Stimulated activated CD4-positive, alpha-beta T cell treated with anti-CD3 and anti-CD28 coated beads, Interleukin-1b, Interleukin-23, amount 100 ng/mL, for 4 hours (primary cell): ENCODE measurements at places on chromosomes 5 and 9.

GRCh38 chr9:463455-464171 lies 248.9 kb downstream of the DOCK8 start:
- DNase-seq: no peak

GRCh38 chr9:70121818-70122436 lies 78.3 kb downstream of the MAMDC2 start:
- DNase-seq: no peak

DNA sequence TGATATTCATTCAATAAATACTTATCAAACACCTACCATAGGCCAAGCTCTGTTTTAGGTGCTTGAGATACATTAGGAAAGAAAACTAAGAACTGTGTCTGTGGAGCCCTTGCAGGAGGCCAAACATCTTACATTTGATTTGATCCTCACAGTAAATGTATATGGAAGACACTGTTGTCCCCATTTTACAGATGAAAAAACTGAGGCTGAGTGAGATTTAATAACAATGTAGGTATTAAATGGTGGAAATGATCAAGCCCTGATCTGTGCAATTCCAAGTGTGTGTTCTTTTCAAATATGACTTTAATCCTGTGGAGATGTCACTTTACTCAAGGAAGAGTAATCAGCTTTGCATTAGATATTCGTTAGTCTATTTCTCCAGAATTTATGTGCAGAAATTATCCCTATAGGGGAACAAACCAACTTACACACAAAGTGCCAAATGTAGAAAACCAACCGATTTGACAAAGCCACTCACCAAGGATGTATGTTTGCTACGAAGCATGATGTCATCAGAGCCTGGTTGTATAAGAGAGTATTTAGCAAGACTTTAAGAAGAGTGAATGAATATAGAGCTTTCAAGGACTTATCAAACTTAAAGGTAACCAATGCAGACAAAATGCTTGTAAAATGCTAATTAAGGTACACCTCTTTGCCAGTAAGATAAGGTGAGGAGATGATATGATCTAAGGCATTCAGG lies 153.9 kb upstream of the NFIB start:
- no peak for DNase-seq

- DNase-seq: no peak
Measured at GRCh38 chr9:96663506-96664120, 8.5 kb upstream of the PRXL2C start.

DNA sequence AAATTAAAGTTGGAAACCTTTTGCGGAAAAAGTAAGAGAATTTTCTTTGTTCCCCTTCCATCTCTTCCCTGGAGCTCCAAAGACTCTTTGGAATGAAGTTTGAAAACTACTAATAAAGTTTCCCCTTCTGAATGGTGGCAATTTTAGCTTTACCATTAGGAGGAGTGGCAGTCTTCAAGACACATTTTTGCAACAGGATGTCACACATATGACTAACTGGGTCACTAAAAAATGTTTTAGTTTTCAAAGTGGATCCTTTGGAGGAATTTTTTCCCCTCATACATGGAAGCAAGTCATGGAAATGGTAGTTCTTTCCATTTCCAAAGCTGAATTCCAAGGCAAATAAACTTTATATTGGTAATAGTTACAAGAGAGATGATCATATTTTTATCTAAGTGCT lies 15.6 kb downstream of the FBXO4 start:
- DNase-seq: no peak

DNA sequence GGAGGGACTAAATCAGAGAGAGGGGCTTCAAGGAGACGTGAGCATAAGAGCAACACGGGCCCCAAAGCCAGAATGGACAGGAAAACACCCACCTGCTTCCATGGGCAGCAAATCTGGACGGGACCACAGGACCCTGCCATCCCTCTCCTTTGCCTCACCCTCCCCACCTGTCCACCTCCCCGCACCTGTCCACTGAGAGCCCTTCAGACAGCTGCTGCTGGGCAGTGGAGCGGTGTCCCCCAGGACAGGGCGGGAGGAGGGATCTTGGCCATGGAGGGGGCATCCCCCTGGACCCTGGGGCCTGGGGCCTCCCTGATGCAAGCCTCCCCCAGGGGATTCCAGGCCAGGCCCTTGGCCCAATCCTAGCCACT lies 2.6 kb downstream of the CCDC183 start:
- no peak for DNase-seq

DNA sequence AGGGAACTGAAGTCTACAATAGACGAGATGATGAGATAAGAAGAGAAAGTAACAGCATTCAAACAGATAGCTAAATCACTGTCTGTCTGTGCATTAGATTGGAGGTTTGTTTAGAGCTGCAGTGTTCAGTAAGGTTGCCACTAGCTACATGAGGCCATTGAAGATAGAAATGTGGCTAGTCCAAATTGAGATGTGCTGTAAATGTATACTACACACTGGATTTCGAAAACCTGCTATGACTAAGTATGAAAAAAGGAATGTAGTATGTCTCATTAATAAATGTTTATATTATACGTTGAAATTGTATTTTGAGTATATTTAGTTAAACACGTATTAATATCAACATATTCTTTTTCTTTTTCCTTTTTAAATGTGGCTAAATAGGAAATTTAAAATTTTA lies 142.1 kb downstream of the XRCC4 start:
- no peak for DNase-seq

DNA sequence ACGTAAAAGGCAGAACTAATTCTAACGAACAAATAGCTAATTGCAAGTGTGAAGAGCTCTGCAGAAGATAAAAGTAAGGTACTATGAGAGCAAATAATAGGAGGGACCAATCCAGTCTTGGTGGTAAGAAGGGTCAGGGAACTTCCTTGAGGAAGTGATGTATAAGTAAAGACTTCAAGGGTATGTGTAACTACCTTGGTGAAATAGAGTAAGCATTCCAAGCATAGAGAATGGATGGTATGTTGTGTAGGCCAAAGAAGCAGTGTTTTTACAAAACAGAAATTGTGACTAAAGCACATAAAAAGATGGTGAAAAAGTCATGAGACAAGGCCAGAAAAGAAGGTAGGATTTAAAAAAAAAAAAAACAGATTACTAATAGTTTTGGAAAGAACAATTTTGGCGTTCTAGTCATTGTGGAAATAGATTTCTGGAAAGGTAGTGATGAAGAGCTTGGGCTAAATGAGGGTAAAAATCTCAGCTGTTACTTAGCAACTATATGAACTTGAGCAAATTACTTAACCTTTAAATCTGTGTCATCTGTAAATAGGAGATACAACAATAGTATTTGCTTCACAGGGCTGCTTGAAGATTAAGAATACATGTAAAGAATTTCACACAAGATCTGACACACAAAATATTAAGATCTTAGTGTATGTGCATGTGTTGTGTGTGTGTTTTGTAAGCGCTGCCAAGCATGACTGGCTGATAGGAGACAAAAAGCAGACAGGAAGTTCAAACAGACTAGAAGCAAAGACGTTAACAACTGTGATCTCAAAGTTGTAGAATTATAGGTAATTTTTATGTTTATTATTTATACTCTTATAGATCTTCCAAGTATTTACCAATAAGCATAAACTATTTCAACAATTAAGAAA lies 73.5 kb downstream of the NR6A1 start:
- DNase-seq: no peak

DNA sequence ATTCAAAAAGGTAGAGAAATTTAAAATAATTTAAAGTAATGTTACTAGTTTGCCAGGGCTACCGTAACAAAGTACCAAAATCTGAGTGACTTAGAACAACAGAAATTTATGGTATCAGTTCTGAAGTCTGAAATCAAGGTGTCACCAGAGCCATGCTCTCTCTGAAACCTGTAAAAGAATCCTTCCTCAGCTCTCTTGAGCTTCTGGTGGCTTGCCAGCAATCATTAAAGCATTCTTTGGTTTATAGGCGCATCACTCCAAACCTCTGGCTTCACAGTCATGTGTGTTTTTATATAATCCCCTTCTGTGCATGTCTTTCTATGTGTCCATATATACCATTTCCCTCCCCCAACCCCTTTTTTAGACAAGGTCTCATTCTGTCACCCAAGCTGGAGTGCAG lies 220.3 kb downstream of the COX7C start:
- DNase-seq: no peak

GRCh38 chr5:5591567-5591966 lies 169.1 kb downstream of the ICE1 start:
- no peak for DNase-seq

DNA sequence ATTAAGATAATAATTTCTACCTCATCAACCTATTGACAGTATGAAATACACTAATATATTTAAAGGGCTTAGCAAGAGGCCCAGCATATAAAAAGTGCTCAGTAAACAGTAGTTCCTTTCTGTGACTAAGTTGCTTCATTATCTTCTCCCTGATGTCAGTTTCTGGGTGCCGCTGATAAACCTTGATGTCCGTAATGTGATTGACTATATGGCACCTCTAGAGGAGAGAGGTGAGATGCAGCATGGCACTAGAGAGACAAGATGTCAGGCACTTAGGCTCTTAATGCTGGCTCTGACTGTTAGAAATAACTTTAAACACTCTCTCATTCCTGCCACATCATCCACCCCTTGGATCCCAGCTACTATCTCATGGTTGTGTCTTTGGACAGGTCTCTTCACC lies 455.9 kb upstream of the KLF4 start:
- no peak for DNase-seq

DNA sequence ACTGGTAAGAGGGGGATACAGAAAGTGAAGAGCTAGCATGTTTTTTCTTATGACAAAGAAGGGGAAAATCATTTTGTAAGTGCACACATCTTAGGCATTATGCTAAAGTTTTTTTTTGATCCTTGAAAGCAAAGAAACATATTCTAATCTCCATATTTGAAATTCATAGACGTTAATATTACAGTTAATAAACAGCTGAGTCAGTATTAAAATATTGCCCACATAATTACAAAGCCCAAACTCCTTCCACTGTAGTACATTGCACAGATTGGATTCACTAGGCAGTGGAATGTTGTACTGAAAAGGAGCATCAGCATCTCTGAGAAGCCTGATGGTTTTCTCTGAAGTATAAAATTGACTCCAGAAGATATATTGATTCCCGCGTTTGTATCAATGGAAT lies 122.6 kb downstream of the ISOC1 start:
- DNase-seq: no peak

DNA sequence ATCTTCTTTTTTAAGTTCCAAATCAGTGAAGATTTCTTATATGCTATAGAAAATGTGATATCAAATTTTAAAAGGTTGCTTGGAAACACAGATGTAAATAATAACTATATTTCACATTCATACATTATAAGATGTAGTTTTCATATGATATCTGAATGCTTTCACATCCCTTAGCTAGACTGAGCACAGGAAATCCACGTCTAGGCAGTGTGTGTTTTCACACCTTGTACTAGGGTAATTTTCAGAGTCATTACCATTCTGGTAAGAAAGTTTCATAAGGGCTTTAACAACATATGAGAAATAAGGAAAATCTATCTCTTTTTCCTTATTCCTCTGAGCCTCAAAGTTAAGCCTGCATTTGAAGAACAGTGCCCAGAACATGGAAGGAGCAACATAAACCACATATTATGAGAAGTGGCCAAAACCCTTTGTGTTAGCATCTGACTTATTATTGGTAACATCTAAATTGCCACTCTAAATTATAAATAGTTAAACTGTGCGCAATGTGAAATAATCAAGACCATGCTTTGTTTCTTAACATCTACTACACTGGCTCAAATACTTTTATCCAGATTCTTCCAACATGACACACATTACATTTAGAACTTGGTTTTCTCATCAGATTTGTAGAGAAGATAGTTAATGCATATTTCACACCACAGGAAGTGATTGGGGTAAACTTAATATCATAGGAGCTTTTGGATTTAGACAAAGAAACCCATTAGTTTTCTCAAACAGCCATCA lies 113.3 kb downstream of the PPP2R2B start:
- no peak for DNase-seq

DNA sequence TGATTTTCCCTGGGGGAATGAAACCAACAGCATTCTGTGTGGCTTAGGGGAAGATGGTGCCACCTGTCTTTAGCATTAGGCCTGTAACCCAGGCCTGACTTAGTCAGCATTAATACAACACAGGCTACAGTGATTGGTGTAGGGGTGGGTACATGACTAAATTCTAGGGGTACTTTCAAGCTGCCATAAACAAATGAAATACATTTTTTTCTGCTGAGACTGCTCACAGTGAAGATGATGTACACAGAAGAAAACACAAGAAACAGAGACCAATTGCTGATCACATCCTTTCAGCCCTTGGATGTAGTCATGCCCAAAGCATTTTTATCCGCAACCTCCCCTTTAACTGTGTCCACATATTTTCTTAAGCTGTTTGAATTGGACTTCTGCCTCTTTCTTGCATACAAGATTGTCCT lies 527.2 kb downstream of the KCTD16 start:
- no peak for DNase-seq

GRCh38 chr9:94676446-94677131 lies 37.3 kb upstream of the FBP1 start:
- DNase-seq: no peak

- DNase-seq: no peak
Measured at GRCh38 chr5:54180630-54181031, 129.7 kb downstream of the ARL15 start.

DNA sequence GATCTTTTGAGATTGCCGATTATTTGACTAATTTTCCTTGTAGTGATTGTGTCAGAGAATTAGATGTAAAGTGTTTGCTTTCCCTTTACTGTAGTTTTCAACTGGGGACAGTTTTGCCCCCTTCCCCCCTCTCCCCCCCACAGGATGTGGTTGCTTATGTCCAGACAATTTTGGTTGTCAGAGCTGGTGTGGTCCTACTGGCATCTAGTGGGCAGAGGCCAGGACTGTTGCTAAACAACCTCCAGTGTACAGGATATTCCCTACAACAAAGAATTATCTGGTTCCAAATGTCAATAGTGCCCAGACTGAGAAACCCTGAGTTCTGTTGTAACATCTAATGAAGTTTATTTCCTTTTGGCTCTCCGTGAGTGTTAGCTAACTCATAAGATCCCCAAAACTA lies 20.0 kb downstream of the TMEFF1 start:
- no peak for DNase-seq

DNA sequence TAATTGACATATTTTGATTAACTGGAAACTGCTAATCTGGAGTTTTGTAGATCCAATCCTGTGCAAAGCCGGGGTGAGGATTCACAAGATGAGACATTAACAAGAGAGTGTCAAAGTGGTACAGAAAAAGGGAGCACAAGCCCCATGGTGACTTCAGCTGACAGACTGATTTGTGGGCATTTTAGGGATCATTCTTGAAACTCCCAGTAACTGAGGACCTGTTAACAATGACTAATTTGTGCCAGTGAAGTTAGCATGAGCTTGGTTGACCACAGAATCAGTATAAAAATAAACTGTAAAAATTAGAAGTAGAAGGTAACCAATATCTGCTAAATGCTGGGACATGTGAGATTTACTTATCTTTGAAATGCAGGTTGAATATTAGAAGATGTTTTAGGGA lies 1578.3 kb downstream of the EFNA5 start:
- no peak for DNase-seq

DNA sequence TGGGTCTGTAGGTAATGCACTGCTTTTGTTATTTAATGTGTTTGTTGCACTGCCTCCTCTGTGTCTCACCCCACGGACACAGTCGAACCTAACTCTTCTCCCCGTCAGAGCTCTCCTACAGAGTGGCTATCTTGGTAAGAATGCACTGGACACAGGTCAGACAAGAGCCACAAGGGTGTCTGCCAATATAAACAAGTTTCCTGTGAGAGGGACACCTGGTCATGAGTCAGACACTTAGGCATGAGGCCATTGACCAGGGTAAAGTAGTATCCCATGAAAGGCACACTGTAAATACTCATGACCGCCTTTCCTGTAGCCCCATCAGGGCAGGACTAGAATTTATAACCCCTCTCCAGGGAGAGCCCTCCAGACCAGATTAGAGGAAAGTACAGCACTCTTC lies 115.5 kb downstream of the SLC12A2 start:
- no peak for DNase-seq
